Renal pelvis (tissue), 12 donors: ENCODE measurements at places on chromosomes 7 and 10. TPM values are rescaled to one million over a fixed set of nuclear protein-coding genes. Genes with fewer than 3 reads are reported as not detected.

GRCh38 chr10:116554628-116555027 lies 8.9 kb downstream of the PNLIP start:
- DNase-seq, result no peak

- DNase-seq, result no peak
Observed at GRCh38 chr10:44908936-44909630, 2.1 kb upstream of the TMEM72 start.

GRCh38 chr10:62960416-62960815 lies 144.2 kb upstream of the EGR2 start:
- no peak for DNase-seq

DNA sequence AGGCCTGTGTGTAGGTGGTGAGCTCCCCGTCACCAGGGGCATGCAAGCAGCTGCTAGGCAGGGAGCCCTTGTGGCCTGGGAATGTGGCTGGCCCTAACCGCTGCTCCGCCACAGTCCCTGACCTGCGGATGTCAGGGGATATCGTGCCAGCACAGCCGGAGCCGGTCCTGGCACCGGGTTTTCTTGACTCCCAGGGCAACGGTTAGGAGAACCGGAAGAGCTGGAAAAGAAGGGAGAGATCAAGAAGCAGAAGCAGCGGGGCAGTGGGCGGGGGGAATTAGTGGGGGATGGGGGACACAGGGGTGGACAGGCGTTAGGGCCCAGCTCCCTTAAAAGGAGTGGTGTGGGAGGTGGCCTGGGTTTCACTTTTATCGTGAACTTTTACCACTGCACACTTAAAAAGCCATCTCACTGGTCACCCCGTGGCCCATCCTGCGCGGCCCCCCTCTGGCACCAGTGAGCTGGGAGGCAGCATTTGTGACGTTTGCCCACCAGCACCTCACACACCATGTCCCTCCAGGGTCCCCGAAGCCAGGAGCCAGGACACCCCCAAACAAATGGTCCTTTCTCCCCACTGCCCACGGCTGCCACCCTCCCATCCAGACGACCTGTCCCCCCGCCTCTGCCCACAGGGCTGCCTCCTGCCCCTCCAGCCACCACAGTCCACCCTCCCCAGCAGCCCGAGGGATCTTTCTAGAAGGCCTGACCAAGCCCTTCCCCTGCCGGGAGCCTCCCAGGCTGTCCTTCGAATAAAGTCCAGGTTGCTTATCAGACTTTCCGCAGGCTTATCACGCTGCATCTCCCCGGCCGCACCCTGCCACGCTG lies 1.8 kb upstream of the MICALL2 start:
- no peak for DNase-seq

- no peak for DNase-seq
Observed at GRCh38 chr7:6619961-6620360, 4.6 kb downstream of the ZNF853 start.

DNA sequence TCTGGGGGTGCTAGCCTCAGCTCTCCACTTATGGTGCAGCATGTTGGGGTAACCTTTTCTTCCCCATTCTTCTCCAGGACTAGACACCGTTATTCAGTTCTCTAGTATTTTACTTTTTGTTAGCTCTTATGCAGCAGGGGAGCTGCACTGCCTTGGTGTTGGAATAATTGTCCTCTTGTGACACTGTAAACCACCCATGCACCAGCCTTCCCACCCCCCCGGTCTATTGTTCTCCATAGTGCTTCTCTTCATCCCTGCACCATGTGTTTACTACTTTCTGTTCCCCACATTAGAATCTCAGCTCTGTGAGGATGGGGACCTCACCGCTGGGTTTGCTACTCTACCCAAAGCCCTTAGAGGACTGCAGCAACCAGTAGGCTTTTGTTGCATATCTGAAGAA lies 230.7 kb downstream of the RPS24 start:
- DNase-seq, result no peak

DNA sequence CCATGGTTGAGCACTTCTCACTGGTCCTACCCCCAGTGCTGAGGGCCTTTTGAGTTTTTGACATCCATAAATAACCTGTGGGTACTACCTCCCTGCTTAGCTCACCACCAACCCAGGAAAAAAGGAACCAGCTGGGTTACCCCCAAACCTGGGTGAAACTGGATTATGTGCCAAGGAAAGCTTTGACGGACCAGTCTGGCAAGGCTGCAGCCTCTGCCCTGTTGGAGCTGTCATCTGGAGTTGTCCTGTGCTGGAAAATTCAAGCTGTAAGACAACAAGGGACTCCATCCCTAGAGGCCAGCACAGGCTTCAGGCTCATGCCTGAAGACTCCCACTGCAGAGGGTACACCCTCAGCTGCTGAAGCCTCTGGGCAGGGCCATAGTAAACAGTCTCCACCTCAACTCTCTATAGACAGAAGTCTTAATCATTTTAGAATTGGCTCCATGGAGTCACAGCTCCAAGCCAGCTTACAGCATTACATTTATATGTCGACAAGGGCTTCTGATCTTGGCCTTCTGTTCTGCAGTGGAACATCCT lies 115.5 kb upstream of the AFAP1L2 start:
- DNase-seq, result no peak

DNA sequence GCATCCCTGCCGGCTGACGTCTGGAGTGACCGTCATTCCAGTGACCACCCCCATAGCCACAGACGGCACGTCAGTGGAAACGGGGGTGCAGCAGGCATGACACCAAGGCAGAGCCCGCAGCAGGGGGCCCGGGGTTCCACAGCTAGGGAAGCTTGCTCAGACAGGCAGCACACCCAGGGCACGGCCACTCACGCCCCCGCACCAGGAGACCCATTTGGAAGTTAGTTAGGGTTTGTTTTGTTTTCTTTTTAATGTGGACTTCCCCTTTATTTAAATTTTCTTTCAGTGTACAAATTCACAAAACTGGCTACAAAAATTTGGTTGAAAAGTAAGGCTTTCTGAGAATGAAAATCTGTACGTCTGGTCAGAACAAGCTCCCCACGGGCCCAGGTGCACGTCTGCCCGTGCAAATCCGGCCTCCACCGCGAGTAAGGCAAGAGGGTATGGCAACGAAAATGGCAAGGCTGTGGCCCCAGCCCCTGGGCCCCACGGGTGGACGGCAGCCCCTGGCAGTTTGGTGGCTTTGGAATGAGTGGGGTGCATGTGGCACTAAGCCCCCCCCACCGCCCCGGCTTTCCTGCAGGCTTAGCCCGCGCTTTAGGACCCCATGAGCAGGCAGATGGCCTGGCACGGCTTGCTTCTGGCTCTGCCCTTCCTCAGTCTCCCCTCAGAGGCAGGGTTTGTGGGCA lies 124.2 kb downstream of the FAM53B start:
- no peak for DNase-seq

GRCh38 chr7:143303733-143304132 lies 12.2 kb upstream of the CLCN1 start:
- DNase-seq, result no peak

DNA sequence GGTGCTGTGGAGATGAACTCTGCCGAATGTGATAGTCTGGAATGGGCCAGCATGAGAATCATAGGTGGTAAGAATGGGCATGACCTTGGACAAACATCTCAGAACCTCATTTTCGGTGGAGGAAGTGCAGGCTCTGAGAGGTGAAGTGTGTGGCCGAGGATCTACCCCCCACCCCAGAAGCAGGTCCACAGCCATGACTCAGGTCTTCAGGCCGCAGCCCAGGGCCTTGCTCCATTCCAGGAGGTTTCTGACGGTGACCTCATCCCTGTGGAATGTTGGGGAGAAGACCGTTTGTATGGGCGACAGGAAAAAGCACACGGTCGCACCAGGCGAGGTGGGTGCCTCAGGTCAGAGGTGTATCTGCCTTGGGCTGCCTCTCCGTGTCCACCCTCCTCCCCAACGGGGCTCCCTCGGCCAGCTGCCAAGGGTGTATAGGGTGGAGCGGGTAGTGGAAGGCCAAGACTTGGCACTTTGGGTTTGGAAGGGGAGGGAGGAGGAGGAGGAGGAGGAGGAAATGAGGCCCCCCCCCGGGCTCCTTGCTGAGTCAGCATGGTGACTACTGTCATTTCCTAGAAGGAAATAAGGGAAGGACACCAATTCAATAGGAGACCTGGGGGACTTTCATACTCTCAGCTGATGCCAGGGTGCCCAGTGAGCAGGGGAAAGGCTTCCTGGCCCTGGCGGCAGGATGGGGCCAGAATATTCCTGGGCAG lies 168.0 kb upstream of the RHEB start:
- DNase-seq, result peak; percentile 69

DNA sequence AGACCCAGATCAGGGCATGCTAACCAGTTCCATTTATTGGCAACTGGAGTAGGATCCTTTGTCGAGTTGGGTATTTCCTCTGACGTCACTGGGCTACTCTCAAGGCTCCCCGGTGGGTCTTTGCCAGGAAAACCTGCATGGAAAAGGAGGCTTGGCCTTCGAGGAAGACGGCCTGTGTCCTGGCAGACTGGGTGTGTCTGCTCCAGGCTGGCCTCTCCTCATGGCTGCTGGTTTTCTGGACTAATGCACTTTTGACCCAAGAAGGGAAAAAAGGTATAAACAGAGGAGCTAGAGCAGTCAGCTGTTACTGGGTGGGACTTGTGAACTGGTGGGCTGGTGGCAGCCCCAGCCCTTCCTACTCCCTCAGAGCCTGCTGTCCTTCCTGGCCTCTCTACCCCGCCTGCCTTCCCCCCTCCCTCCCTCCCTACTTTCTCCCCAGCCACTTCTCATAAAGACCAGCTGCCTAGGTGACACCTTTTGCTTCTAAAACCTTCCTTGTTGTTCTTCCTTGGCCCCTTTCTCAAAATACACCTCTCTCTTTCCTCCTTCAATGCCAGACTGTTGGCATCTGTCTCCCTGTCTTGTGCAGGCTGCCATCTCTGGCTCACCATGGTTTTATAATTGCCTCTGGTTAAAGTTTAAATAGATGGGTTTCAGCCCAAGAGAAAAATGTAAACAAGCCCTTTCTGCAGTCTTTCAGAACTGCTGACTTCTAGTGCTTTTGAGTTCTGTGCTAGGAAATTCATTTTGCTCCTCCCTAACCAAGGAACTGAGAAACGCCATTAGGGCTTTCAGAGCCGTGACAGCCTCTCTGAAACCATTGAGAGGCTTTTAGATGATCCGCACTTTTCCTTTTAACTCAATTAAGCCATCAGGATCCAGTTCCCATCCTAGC lies 101.8 kb upstream of the MKLN1 start:
- DNase-seq, result peak; percentile 48

DNA sequence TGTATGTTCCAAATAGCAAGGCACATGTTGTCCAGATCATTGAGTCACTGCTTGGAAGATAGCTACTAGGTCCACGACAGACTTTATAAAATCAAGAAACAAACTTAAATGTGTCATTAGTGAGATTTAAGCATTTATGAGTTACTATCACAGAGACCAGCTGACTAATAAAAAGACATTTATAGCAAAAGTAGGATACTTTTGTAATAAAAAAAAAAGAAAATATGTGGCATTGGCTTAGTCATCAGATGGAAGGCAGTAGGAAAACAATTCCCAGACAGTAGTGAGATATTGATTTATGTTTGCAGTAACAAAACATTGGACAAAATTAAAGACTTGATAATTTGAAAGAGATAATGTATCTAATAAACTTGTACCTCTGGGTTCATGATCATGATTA lies 881.0 kb upstream of the LRRN3 start:
- no peak for DNase-seq

DNA sequence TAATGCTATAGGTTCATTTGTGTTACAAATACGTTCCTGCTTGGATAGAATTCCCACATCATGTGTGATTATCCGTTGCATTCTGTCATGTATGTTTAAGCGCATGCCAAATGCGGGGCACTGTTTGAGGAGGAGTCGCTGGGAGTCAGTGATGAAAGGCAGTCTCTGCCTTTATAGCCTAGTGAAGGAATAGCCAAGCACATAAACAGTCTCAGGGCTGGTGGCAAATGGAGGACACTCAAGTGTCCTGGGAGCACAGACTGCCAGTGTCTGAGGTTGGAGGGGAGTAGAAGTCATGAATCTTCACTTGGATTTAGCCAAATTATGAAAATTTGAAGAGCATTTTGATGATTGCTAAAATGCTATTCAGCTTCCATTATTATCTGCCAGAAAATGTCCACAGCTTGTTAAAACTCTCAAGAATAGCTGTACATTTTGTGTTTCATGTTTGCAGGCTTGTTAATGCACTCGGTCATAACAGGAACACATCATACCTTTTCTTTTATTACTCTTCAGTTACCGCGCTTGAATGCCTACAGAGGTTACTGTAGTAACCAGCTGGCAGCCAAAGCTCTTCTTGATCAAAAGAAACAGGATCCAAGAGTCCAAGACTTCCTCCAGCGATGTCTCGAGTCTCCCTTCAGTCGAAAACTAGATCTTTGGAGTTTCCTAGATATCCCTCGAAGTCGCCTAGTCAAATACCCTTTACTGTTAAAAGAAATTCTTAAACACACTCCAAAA lies 41.6 kb downstream of the NET1 start:
- no peak for DNase-seq

DNA sequence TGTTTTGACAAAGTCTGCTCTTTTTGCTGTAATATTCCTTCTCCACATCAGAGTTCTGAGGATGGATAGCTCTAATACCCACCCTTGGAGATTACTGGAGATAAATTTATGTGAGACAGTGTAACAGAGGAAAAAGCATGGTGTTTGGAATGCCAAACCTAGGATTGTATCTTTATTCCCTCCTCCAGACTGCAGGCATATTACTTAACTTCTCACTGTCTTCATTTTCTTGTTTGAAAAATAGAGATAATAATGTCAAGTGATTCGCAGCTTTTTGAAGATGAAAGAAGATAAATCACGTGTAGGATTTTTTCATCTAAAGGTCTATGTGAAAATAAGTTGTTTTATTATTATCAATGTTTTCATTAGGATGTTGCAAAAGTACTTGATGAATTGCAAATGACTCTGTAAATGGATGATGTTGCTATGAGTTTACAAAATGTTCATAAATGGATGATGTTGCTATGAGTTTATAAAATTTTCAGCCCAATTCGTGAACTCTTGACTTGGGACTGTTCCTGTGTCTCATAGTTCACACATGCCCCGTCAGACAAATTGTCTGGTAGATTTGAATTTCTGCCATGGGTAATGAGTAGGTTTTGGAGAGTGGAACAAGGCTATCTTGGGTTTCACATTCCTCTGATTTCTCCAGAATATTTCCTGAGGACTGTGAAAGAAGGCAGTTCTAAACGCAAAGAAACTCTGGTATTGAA lies 113.1 kb upstream of the IGFBP3 start:
- no peak for DNase-seq

GRCh38 chr7:127446842-127447241 lies 54.3 kb upstream of the ZNF800 start:
- no peak for DNase-seq

GRCh38 chr7:74012842-74013249 lies 15.1 kb upstream of the ELN start:
- no peak for DNase-seq

Gene CELF2
- polyA plus RNA-seq, result 11.5 TPM

Gene SYNPO2L
- polyA plus RNA-seq, result 0.33 TPM

Gene GPR15LG
- 0.97 TPM for polyA plus RNA-seq

Gene SRRM3
- 2.1 TPM for polyA plus RNA-seq

Gene XRCC2
- polyA plus RNA-seq, result 12.7 TPM

Gene NEURL1
- polyA plus RNA-seq, result 2.3 TPM

Gene FGFR2
- polyA plus RNA-seq, result 85.3 TPM

Gene ADAP1
- 13.6 TPM for polyA plus RNA-seq

Gene HGF
- polyA plus RNA-seq, result 3.2 TPM
